Right lobe of liver (tissue), 6 donors: ENCODE measurements at places on chromosomes 3 and 15.
A peak's percentile ranks its signal among the peaks of the same experiment; 100 is the strongest.

GRCh38 chr3:6220447-6220846 lies 640.5 kb upstream of the GRM7 start:
- DNase-seq: no peak

DNA sequence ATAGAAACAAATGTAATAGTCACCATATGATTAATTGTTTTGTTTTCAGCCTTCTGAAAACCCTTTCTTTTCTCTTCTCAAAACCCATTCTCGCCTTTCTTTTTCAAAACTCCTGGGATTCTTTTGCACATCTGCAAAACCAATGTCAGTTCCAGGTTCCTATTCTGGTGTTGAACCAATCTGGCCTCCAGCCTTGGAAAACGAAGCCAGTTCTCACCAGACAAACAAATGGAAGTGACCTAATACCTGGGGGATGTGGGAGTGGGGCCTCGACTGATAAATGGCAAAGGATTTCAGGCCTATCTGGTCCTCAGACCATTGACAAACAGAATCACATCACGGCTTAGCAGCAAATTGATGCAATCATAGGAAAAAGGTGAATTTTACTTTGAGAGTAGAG lies 73.0 kb downstream of the COL8A1 start:
- DNase-seq: no peak

GRCh38 chr3:118882353-118882947 lies 152.2 kb downstream of the IGSF11 start:
- no peak for DNase-seq

- no peak for DNase-seq
These were observed 69.3 kb upstream of the BBX start for GRCh38 chr3:107453504-107453903.

DNA sequence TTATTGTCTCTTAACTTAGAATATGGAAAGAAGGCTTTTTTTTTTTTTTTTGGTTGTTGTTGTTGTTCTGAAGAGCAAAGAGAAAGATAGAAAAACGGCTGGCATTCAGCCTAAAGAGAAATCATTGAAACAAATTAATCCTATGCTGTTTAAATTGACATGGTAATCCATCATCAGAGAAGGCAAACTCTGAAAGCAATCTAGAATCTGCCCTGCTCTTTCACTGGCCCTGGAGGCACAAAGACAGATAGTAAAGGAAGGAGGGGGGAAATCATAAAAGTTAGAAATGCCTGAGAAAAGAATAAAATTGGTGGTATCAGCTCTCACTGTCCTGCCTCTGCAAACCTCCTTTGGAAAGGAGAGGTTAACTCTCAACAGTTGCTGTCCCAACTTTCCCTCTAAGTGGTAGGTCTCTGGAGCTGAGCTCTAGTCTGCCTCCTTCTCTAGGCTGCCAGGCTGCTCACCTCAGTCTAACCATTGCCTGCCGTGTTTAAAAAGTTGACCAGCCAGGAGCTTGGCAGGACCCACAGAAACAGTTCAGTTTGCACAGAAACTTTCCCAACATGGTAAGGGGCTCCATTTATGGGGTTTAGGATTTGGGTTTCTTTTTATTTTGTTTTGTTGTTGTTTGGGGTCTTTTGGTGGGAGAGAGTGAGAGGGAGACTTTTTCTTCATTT lies 13.4 kb upstream of the NR2F2 start:
- no peak for DNase-seq

- no peak for DNase-seq
These were observed 111.5 kb downstream of the FBN1 start for GRCh38 chr15:48533982-48534381.

GRCh38 chr15:29887721-29888120 lies 65.5 kb upstream of the TJP1 start:
- no peak for DNase-seq

DNA sequence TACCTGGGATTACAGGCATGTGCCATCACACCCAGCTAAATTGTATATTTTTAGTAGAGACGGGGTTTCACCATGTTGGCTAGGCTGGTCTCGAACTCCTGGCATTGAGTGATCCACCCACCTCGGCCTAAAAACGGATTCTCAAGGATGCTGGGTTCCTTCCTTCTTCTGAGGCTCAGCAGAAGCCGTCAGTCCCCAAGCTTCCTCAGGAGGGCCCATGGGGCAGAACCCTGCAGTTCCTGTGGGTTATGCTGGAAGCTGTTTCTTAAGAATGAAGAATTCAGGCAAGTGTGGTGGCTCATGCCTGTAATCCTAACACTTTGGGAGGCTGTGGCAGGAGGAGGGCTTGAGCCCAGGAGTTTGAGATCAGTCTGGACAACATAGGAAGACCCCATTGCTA lies 29.0 kb upstream of the ZNF710 start:
- DNase-seq: no peak

DNA sequence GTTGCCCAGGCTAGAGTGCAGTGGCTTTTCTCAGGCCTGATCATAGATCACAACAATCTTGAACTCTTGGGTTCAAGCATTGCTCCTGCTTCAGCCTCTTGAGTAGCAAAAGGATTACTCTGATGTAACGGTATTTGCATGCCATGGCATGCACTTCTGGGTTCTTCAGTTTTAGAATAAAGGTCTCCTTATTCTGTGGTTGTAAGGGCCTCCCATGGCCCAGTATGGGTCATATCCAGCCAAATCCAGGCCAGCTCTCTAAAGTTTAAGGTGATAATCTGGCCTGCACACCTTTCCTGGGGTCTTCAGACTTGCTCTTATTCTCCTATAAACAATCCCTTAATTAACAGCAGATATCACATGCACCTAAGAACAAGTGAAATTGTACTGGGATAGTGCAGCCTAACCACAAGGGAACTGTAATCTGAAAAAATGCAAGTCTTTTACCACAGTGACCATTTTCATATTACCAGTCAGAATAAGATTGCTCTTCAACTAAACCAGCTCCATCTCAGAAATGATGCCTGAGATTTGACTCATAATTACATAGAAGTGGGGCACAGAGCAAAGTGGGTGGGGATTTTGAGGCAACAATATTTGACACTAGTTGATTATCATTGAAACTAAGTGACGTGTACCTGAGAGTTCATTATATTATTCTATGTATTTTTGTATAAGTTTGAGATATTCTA lies 25.4 kb downstream of the COMMD2 start:
- DNase-seq: no peak

DNA sequence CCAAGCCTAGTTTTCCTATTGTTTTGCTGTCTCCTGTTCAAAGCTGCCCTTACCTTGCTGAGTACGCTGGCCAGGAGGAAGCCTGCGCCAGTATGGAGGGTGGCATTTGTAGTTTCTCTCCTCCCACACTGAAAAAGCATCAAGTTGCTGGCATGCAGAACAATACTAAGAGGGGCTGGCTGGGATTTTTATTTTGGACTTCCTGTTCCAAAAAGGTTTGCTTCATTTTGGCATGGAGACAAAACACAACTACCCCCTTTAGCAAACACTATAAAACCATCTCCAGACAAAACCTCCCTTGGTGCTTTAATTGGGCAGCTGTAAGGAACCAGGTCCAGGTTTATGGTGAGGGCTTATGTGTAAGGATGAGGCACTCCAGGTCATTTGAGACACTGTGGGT lies 457.6 kb downstream of the PDCD6IP start:
- no peak for DNase-seq

GRCh38 chr3:3545360-3545759 lies 253.9 kb upstream of the LRRN1 start:
- DNase-seq: no peak

DNA sequence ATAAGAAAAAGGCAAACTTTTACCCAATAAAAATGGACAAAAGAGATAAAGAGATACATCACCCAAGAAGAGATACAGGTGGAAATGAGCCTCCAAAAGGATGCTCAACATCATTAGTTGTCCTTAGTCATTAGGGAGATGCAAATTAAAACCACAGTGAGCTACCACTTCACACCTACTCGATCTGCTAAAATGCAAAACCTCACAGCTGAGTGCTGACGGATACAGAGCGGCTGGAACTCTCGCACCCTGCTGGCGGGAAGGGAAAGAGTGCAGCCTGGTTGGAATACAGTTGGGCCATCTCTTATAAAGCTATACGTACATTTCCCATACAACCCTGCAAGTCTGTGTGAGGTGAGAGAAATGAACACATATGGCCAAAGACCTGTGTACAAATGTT lies 78.5 kb upstream of the PRR20G start:
- DNase-seq: no peak

DNA sequence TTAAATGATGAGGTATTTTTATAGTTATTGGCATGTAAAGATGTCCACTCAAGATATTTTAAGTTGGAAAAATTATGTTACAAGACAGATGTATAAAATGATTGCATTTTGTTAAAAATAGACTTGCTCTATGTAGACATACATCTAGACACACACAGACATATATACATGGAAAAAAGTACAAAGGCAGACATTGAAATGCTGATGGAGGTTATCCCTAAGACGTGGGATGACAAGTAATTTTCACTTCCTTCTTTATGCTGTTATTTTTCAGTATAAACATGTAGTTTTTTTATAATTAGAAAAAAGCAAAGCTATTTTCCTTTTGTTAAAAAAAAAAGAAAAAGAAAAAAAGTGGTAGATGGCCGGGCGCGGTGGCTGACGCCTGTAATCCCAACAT lies 7.2 kb downstream of the HOMER2 start:
- DNase-seq: no peak

DNA sequence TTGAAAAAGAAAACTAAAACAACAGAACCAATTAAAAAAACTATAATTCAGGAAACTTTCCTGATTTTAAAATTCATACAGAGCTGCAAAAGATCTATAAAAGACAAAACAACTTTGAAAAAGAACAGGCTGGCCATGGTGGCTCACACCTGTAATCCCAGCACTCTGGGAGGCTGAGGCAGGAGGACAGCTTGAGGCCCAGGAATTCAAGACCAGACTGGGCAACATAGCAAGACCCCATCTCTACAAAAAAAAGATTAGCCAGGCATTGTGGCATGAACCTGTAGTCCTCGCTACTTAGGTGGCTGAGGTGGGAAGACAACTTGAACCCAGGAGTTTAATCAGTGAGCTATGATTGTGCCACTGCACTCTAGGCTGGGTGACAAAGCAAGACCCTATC lies 6.7 kb downstream of the CEP70 start:
- DNase-seq: no peak

DNA sequence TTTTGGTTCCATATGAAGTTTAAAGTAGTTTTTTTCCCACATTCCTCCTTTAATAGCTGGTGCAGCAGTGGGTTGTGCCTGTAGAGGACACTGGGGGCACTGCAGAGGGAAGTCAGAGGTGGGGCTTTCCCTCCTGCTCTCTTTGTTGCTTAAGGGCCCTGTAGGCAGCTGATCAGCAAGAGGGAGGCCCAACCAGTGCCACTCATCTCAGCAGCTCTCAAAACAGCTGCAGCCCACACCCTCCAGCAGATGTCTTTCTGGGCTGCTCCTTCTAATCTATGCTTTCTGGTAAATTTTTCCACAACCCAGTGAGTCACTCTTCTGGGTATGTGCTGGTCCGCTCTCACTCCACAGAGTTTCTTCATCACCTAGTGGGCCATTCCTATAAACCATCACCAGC lies 263.8 kb downstream of the FEZF2 start:
- no peak for DNase-seq

GRCh38 chr15:34114739-34115138 lies 12.9 kb downstream of the PGBD4 start:
- DNase-seq: peak; percentile 81

DNA sequence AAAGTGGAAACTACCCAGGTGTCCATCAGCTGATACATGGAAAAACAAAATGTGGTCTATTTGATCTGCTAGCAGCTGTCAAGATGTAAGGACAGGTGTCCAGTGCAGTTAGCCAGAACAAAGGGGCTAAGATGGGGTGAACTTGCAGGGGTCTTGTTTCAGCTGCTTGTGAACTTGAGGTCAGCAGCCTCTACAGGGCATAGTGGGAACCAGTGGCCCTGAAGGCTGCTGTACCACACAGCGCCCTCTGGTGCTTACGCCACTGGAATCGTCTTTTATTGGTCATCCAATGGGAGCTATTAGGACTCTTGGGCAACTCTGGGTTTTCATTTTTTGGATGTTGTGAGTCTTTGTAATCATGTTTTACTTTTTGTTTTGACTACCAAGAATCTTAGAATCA lies 62.2 kb upstream of the CTSH start:
- no peak for DNase-seq

DNA sequence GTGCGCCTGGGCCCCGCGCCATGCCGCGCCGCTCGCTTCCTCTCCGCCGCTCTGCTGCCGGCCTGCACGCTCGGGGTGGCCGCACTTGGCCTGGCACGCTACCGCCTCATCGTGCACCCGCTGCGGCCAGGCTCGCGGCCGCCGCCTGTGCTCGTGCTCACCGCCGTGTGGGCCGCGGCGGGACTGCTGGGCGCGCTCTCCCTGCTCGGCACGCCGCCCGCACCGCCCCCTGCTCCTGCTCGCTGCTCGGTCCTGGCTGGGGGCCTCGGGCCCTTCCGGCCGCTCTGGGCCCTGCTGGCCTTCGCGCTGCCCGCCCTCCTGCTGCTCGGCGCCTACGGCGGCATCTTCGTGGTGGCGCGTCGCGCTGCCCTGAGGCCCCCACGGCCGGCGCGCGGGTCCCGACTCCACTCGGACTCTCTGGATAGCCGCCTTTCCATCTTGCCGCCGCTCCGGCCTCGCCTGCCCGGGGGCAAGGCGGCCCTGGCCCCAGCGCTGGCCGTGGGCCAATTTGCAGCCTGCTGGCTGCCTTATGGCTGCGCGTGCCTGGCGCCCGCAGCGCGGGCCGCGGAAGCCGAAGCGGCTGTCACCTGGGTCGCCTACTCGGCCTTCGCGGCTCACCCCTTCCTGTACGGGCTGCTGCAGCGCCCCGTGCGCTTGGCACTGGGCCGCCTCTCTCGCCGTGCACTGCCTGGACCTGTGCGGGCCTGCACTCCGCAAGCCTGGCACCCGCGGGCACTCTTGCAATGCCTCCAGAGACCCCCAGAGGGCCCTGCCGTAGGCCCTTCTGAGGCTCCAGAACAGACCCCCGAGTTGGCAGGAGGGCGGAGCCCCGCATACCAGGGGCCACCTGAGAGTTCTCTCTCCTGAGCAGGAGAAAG lies 951 bp downstream of the GPR62 start:
- peak; percentile 57 for DNase-seq

- no peak for DNase-seq
These were observed 10.9 kb upstream of the CD200R1L start for GRCh38 chr3:112857526-112857925.

DNA sequence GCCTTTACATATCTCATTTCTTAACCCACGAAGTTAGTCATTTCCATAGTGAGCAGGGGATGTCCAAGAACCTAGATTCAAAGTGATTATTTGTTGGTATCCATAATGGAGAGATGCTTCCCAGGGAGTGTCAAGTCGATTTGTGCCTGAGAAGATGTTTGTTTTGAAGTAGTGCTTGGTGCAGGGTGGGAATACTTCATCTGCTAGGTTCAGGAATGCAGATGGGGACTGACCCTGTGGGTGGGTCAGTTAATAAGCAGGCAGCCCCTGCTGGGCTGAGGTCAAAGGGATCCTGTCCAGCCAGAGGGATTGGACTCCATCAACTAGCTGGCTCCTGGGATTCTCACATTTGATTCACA lies 44.1 kb upstream of the VILL start:
- DNase-seq: no peak

GRCh38 chr3:168123201-168124176 lies 27.8 kb upstream of the GOLIM4 start:
- DNase-seq: no peak

DNA sequence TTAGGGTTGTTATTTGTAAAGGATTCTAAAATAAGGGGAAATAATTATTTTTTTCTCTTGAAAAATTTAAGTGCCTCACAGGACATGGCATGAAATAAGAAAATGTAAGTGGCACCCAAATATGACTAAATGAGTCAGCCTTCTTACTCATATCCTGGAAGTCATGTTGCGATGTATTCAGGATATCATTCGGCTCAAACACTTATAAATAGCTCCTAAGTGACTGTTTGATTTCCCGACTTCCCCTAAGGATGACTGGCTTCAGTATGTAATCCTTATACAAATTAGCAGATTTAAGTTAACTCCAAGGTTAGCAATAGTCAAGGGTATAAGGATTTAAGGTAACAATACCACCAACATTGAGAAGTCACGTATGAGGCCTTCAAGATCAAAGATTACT lies 57.3 kb upstream of the OSTN start:
- DNase-seq: no peak
